ENCODE measurements at places on chromosomes 11 and 22.

DNA sequence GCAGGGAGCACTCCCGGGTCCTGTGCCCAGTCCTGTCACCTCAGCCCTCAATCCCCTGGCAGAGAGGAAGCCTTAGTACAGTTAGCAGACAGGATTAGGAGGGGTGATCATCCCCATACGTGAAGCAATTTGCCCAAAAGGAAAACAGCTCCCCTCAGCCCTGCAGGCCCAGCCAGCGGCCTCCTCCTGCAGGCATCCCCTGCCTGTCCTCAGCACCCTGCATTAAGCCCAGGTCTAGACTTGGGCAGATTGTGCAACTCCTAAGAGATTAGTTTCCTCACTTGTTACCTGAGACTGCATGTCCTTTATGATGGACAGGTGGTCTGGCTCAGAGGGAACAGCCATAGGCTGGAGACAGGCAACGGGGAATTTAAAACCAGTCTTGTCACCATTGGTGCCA lies 95.5 kb upstream of the TMEM45B start:
- no peak for DNase-seq

DNA sequence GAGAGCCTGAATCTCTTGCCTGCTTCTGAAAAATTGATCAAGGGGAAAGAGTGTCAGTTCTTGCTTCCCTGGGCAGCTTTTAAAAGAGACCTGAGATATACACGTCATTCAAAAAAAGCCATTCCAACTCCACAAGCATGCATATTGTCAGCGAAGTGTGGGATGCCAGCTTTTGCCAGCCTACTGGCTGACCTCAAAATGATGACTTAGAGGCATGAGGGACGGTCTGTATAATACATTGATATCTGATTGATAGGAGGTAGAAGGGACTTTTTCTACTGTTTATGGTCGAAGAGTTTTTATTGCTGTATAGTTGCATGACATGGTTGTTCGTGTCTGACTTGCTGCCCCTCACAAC lies 126.3 kb downstream of the MICAL2 start:
- no peak for DNase-seq

DNA sequence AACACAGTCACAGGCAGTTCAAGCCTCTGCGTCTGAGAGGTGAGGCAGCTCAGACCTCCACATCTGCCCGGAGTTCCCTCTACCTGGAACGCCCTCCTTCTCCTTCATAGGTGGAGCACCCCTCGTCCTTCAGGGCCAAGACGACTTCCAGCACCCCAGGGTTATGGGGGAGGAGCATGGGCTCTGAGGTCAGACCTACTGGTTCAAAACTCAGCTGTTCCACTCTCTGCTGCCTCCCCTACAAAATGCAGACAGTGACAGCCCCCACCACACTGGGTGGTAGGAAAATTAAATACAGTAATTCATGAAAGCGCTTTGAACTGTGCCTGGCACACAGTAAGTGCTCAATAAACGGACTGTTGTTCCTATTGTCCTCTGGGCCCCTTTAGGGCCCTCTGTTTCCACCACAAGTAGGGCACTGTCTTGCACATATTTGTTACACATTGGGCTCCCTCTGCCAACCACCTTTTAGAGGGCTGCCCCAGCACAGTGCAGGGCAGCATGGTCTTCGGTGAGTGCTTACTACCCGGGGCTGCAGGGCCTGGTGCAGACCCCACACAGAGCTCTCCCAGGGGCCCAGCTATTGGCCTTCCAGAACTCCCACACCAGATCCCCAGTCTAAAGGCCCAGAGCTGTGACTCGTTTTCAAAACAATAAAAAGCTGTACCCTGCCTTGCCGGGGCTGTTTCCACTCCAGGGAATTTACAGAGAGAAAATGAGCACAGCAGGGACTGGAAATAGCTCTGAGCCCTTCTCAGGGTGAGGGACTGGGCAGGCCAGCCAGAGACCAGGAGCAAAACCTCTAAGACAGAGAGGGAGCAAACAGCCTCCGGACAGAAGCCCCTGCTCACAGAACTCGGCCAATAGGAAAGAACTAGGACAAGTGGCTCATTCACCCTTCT lies 2.5 kb downstream of the TMEM184B start:
- DNase-seq: no peak

- DNase-seq: peak; percentile 29
Measured at GRCh38 chr11:94511932-94512781, at the start of gene C11orf97. C11orf97 (plus strand) TSS chr11:94512461; CDS start chr11:94512529, 68 bp downstream.

- no peak for DNase-seq
Measured at GRCh38 chr11:8268530-8269400, 5.1 kb upstream of the LMO1 start.

DNA sequence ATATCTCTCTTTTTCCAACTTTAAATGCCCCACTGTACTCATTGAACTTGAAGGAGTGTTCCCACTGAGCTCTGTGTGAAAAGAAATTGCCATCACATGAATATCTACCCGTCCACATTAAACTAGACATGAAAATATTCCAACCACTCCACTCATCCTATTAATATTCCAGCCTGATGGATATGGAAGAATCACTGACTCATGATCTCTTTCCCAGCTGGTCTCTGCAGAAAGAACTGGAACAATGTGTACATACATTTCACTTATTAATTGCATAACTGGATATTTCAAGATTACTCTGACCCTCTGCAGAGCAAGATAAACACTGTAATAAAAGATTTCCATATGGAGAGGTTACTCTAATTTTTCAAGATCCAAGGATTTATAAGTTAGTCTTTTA lies 711.1 kb upstream of the LRRC4C start:
- DNase-seq: no peak

DNA sequence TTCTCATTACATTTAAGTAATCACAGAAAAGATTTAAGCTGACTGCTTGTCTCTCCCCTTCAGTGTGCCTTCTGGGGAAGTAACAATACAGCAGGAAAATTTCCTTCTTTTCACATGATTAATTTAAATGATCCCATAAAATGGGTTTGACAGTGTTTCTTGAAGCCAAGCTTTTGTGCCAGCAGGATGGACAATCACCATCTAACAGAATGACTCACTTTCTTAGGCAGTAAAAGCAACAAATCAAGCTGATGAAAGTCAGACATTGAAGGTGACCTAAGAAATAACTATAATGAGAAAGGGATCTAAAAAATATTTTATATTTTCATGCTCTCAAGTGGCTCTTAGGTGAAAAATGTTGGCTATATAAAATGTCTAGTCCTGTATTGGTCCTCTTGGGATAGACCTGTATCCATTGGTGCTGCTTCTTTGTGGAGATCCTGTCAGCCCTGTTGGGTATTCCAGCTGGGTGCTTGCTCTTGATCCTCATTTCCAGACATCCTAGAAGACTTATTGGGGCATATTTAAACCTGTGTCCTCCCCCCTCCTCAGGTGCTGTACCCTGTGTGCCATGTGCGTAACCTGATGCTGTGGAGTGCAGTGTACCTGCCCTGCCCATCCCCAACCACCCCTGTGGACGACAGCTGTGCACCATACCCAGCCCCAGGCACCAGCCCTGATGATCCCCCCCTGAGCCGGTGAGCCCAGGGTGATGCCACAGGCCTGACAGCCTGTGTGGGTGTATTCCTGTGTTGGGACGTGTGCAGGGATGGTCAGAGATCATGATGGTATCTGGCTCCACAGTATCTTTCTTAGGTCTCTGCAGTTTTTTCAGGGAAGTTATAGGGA lies 62.7 kb upstream of the HORMAD2 start:
- DNase-seq: no peak
